HFFc6 (cell line): ENCODE measurements at places on chromosomes 7 and 10. TPM values are rescaled to one million over a fixed set of nuclear protein-coding genes. Genes with fewer than 3 reads are reported as not detected.

- DNase-seq, result peak; percentile 12
These were observed 27.4 kb downstream of the TAX1BP1 start for GRCh38 chr7:27767374-27767773.

- DNase-seq, result peak; percentile 74
These were observed 99.6 kb upstream of the BMPER start for GRCh38 chr7:33805630-33806233.

- DNase-seq, result no peak
These were observed 35.4 kb upstream of the CFAP46 start for GRCh38 chr10:132977807-132978206.

DNA sequence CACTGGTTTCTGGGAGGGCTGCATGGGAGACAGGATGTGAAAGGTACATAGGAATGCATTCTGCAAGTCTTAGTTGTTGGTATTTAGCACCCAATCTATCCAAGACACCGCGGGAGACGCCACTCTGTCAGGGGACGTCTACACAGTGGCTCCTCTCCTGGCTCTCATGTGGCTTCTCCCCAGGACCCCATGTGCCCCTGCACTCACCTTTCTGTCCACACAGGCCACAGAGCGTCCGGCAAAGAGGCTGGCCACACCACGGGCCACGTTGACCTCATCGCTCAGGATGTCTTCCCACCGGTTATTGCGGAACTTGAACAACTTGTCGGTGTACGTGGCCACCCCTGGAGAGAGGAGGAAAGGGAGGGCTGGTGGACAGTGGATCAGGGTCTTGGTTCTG lies 73.4 kb downstream of the GOLGA7B start:
- DNase-seq, result no peak

NIPSNAP2 gene
- total RNA-seq, result 27.6 and 27.7 TPM in 2 replicates

WEE2 gene
- not detected in 3 replicates for total RNA-seq

DNA sequence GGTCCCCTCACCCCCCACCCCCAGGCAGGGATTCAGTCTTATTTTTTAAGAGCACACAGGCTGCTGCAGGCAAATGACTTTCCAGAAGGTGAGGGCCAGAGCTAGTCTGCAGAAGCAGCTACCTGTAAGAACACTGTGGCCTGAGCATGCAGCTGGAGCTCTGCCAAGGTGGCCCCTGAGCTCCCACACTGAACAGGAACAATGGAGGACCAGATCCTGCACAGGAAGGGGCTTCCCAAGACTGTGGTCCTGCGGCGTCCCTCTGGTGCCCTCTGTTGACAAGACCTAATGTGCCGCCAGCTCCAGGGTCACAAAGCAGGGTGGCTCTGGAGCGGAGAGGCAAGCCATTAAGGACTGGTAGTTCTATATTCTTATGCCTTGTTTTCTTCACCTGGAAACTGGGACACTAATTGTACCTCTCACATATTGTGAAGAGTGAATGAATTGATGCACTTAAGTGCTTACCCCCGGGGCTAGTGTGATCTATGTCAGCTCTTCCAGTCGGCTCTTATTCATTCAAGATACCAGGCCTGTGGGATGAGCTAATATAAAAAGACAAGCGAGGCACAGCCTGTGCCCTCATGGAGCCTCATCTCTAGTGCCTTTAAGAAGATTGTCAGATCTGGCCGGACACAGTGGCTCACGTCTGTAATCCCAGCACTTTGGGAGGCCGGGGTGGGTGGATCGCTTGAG lies 8.0 kb upstream of the BEND7 start:
- peak; percentile 11 for DNase-seq

ASAH2 gene
- 4.6 and 4.7 TPM in 2 replicates for total RNA-seq

GRCh38 chr10:123926401-123927264 lies 35.0 kb upstream of the CPXM2 start:
- peak; percentile 58 for DNase-seq

DNA sequence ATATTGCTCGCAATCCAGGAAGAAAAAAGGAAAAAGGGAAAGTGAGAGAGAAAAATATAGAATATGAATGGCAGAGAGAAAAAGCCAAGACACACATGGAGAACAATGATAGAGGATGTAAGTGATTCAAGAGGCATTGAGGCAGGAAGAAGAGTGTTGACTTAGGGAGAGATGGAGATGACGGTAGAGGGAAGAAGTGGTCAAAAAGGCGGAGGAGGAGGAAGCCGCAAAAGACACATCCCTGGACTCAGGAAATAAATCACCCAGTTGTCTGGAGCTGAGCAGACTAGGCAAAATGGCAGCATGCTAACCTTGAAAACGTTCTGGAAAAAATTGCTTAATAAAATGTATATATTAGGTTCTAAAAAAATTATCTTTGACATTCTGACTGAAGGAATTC lies 17.7 kb upstream of the GPR37 start:
- no peak for DNase-seq

CREB3L2 gene
- 96.7 to 126 TPM (median 118 TPM) in 3 replicates for total RNA-seq

GRCh38 chr10:61688551-61689308 lies 26.0 kb downstream of the CABCOCO1 start:
- no peak for DNase-seq

- peak; percentile 71 for DNase-seq
These were observed 1.1 kb downstream of the P4HA1 start for GRCh38 chr10:73095481-73096021.

DNA sequence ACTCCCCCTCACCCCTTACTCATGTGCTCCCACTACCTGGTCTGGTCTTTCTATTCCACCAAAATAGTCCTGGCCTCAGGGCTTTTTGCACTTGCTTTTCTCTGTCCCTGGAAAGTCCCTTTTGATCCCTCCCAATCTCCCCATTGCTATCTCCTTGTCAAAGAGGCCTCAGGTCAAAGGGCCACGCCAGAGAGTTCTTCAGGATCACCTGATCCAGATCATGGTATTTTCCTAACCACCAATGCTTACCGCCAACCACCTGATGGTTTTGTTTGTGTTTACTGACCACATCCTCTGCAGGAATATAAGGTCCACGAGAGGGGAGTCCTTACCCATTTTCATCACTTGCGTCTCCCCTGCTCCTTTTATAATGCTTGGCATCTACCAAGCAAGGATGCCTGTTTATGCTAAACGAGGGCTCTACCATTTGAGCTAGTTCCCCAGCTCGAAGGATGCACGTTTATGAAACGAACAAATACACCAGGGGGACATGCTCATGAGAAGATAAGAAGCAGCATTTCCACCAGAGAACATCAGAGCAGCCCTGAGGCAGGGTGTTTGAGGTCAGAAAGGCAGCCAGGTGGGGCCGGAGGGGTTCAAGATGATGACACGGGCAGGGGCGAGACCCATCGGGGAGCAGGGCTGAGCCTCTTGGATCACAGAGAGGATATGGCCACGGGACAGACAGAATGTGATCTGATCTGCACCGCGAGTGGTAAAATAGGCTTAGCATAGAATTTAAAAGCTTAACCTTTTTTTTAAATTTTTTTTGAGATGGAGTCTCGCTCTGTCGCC lies 43.1 kb upstream of the FOXK1 start:
- no peak for DNase-seq

DNA sequence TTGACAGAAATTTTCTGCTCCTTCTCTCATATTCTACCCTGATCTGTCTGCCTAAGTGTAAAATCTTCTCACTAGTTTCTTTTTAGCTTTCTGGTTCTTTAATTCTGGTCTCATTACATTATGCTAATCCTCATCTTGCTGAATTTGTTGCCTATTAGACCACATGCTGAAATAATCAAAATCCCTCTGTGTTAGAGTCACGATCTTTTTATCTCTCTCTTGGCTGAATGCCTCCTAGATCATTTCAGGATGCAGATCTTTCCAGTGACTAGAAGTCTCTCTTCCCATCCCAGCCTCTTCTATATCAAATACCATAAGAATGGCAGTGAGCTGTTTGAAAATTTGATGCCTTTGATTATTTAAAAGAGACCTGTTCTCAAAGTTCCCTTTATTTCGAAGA lies 661.9 kb downstream of the SORCS1 start:
- no peak for DNase-seq

COL28A1 gene
- total RNA-seq, result 0.06 to 0.13 TPM in 2 of 3 replicates, not detected in the other

DNA sequence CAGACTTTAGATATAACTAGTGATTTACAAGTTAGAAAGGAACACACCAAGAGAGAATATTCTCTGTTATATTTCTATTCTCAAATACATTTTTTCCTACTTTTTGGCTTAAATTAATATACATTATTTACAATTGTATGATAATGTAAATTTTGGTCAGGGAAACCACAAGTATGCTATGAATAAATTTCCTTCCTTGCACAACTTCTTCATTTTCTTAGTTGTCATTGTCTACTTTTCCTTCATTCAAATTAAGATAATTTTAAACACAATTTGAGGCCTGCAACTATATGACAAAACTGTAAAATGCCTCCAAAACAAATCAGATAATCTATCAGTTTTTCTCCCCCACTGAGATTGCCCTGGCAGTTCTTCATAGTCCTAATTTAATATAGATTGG lies 131.3 kb downstream of the CDK14 start:
- no peak for DNase-seq

DNA sequence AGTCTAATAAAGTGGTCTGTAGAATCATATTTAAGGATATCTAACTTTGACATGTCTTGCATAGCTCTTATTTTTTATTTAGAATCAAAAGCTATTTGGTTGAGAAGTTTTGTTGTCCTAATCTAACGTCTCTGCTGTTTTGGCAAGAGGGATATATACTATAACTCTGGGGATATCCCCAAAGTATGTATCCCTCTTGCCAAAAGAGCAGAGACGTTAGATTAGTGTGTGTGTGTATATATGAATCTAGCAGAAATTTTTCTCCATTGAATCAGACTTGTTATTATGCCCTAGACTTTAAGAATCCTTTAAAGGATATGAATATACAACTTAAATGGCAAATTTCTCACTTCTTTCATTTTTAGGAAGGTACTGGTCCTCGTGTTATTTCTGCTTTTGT lies 9.6 kb downstream of the SMC3 start:
- no peak for DNase-seq

DNA sequence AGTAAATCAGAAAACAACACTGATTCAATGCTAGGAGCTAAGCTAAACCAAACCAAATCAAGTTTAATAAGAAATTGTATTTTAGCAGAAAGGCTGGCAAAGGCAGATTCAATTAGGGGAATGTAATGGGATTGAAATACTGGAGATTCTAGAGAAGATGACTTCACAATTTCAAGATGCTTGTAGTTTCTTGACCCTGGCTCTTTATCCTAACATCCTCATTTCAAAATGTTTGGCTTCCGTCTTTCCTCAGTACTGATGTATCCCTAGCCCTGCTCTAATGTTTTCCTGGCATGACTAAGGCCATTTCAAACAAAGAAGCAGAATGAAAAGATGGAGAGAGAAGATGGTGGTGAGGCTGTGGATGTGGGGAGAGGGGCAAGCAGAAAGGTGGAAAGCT lies 2.7 kb upstream of the JCAD start:
- DNase-seq, result peak; percentile 78

GRCh38 chr10:102629661-102630614 lies 14.3 kb upstream of the TRIM8 start:
- peak; percentile 84 for DNase-seq

CD36 gene
- 1.4 to 3.5 TPM (median 2.0 TPM) in 3 replicates for total RNA-seq

- DNase-seq, result no peak
These were observed at the start of gene HECW1 for GRCh38 chr7:43112459-43112940. Gene HECW1, plus strand, starts transcription at chr7:43112647. Its CDS starts 131,259 bp downstream, at chr7:43243906.

DNA sequence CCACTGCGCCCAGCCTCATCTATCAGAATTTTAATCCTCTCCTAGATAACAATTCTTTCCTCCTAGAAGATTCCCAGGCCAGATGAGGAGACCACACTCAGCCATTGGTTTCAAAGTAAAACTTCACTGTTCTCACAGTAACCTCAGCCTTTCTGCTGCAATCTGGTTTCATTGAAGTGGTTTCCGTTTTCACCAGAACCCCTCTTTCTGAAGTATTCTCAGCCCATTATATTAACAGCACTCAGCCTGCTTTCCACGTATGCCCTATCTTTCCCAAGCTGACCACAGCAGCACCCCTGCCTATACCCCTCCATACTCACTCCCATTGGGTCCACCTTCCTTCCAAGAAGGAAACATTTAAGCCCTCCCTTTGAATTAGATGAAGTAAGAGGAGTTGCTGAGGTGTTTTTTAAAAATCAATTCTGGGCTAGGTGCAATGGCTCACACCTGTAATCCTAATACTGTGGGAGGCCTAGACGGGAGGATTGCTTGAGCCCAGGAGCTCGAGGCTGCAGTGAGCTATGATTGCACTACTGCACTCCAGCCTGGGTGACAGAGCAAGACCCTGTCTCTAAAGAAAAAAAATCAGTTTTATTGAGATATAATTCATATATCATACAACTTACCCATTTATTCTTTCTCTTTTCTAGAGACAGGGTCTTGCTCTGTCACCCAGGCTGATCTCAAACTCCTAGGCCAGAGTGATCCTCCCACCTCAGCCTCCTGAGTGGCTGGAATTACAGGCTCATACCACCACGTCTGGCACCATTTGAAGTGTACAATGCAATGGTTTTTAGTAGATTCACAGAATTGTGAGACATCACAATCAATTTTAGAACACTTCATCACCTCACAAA lies 11.3 kb downstream of the PLAU start:
- DNase-seq, result no peak

LRIT1 gene
- not detected in 3 replicates for total RNA-seq

GRCh38 chr10:121110369-121110768 lies 259.2 kb downstream of the WDR11 start:
- DNase-seq, result no peak

GRCh38 chr7:116363637-116364432 lies 135.7 kb upstream of the CAV2 start:
- no peak for DNase-seq

GRCh38 chr10:98568551-98568950 lies 121.8 kb upstream of the HPS1 start:
- DNase-seq, result peak; percentile 13

GRCh38 chr7:131285556-131285955 lies 42.1 kb upstream of the MKLN1 start:
- no peak for DNase-seq

DNA sequence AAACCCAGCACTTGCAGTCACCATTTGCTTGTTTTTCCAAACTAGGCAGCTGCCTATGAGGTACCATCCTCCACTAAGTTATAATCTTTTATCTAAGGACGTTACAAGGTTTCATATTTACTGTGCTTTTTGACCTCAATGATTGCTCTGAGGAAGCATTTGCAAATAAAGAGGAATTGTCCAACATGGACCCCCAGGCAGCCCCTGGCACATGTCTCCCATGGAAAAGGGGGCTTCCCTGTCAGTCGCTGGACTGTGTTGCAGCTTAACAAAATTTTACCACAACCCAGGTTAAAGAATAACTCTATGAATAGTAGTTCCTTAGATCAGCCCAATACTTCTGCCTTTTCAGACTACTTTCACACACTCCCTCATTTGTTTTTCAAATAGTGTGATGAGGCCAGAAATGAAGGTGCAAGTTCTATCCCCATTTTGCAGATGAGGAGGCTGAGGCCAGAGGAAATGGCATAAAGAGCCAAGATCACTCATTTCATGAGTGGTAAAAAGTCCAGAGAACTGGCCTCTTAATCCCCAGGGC lies 52.8 kb upstream of the ZPBP start:
- DNase-seq, result no peak

GRCh38 chr7:157554393-157555238 lies 217.8 kb downstream of the DNAJB6 start:
- no peak for DNase-seq

PLXNA4 gene
- total RNA-seq, result 0.14 TPM in 1 of 3 replicates, not detected in the others

DNA sequence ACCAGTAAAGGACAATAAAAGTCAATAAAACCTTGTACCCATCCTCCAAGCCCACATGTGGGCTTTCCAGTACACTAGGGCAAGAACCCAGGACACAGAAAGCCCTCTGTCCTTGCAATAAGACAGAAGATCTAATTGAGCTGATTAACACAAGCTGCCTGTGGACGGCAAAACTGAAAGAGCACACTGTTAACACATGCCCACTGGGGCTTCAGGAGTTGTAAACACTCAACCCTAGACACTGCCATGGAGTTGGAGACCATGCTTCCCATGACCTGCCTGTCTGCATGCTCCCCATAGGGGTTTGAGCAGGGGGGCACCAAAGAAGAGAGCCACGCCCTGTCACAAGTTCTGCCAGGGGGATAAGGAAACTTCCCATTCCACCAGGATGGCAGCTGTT lies 22.6 kb upstream of the WIPF3 start:
- DNase-seq, result no peak

ZNF248 gene
- total RNA-seq, result 5.5 to 7.1 TPM (median 6.1 TPM) in 3 replicates
